Retina (tissue), 1 donor: ENCODE measurements at places on chromosomes 7 and 10.

DNA sequence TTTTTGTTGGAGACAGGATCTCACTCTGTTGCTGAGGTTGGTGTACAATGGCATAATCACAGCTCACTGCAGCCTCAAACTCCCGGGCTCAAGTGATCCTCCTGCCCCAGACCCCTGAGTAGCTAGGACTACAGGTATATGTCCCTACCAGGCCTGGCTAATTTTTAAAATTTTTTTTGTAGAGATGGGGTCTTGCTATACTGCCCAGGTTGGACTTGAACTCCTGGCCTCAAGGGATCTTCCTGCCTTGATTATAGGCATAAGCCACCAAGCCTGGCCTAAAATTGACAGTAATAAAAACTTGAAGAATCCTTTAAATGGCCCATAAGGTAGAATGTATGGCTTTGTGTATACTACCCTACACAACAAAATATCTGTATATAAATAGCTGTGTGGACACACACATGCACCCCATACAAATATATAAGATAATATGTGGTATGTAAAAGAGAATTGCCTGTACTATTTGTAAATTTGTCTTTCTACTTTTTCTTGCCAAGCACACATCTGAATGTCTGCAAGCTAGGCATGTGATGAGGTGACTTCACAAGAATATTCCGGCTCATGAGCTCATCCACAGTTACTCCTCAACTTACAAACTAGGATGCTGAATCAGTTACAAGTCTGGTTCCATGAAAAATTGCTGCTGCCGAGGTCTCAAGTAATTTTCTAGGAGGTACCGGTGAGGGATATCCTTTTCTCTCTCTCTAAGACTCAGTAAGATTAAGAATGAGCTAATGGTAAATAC lies 26.6 kb downstream of the POLR3A start:
- DNase-seq = no peak

DNA sequence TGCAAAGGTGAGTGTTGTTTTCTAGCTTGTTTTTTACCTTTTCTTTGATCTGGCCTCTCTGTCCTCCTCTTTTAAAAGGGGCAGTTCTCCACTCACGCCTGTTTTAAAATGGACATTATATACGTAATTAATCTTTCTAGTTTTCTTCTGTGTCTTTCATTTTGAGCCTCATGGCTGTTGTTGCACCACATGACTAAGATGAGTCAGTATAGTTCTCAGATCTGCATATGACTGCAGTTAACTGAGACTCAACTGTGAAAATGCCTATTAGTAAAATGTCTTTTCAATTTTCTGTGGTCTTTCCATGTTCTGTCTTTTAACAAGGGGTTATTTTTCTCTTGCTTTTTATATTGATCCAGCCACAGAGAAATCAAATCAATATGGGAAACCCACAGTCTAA lies 296.1 kb downstream of the CDK14 start:
- DNase-seq = no peak

DNA sequence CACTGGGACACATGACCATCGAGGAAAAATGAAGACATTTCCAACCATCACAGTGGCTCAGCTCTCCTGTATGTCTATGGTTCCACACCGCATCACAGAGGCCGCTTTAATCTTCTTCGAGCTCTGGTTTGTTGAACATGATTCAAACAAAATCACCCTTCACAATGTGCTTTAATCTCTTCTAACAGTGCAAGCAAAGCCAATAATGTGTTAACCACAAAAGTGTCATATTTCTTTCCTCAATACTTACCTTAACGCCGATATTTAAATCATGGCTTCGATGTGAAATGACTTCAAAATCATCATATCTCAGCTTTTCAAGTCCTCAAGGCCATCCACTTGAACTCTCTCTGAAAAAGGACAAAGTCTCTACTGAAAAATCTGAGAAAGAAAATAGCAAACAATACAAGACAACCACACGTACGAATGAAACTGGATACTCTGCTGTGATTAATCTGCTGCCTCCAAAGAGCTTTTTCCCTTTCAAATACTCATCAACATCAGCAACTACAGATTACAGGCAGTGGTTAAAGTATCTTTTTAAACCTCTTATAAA lies 23.0 kb upstream of the SVIL start:
- no peak for DNase-seq

DNA sequence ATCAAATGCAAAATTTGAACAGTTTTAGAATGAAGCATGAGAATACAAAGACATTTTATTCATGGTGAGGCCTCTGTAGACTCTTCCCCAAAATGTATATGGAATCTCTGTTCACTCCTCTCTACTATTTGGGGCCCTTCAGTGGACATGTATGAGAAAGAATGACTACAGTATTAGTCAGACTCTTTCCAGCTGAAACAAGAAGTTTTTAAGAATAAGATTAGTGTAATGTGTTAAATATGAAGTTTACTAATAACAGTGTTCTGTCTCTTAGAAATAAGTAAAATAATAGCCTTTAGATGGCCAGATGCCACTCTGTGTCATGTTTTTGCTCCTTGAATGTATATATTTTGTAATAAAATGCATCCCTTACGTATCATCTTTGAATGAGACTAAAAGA lies 585.6 kb downstream of the SUGCT start:
- DNase-seq = no peak
